Ascending aorta (tissue), 2 donors: ENCODE measurements at places on chromosomes 16 and 17.
A peak's percentile ranks its signal among the peaks of the same experiment; 100 is the strongest.

DNA sequence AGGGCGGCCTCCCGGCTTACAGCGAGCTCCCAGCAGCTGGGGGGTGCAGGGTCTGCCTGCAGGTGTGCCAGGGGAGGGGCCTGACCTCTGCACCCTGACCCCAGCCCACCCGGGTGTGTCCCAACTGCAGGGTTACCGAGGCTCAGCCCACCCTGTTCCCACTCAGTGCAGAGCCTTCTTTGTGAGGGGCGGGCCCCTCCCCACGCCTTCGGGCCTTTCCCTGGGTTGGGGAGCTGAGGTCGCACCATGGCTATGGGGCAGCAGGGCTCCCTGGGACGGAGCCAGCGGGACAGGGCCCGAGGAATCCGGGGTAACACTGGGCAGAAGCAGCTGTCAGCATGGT lies 17.1 kb downstream of the CACNA1H start:
- no peak for DNase-seq

- no peak for DNase-seq
Measured at GRCh38 chr16:23282568-23282967, 19.5 kb upstream of the SCNN1B start.

GRCh38 chr17:4982305-4982704 lies 5.2 kb downstream of the CAMTA2 start:
- DNase-seq, result no peak

GRCh38 chr17:41864498-41864835 lies 756 bp downstream of the KLHL11 start:
- no peak for DNase-seq

GRCh38 chr17:9410737-9411136 lies 164.9 kb downstream of the STX8 start:
- no peak for DNase-seq

GRCh38 chr17:79232957-79233356 lies 158.3 kb downstream of the ENGASE start:
- DNase-seq, result no peak

DNA sequence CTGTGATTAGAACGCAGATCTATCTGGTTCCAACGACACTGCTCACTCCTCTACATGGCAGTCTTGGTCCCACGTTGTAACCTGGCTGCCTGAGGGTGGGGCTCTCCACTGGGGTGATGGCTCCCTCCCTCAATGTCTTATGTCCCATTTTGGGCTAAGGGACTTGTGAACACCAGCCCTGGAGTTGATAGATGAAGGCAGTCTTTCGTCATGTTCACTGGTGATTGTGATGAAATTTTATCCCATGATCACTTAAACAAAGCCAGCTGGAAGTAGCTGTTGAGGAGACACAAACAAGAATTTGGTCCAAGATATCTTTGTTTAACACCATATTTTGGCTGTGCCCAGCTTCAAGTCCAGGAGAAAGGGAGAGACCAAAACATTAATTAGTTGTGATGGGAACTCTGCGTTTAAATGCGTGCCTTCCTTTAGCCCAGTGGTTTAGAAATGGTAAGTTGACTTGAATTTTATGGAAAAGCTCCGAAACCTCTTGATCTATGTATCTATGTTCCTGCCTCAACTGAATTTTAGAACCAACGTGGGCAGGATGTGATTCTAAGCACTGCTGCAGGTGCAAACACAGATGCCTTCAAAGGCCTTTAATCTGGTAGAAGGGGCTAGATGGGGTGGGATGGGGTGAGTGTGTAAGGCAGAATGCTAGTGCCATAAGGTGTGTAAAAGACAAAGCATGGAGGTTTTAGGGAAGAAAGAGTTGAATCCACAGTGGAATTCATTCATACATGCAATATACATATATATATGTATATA lies 186.8 kb upstream of the IRX3 start:
- DNase-seq, result no peak

DNA sequence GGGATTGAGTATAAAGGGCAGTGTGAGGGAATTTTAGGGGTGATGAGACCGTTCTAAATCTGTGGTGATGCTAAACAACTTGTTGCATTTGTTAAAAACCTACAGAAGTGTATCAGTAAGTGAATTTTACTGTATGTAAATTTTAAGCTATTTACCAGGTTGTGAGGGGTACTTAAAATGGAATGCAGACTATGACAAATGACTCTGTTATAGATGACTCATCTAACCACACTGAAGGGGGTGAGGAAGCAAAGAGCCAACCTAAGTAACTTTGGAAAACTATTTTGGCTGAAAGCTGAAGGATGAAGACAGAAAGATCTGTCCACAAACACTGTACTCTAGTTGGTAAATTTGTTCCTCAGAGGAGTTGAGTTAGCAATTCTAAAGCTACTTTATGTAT lies 5.3 kb upstream of the MKS1 start:
- DNase-seq, result no peak

GRCh38 chr16:62751218-62751617 lies 715.0 kb upstream of the CDH8 start:
- DNase-seq, result no peak

DNA sequence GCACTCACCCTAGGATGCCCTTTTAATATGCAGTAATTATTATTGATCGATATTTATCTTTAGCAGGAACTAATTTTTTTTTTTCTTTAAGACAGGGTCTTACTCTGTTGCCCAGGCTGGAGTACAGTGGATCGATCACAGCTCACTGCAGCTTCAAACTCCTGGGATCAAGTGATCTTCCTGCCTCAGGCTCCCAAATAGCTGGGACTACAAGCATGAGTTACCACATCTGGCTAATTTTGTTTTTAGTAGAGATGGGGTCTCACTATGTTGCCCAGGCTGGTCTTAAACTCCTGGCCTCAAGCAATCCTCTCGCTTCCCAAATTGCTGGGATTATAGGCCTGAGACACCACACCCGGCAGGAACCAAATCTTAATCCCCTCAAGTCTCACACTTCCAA lies 29.3 kb downstream of the KIAA0753 start:
- no peak for DNase-seq

GRCh38 chr16:51762081-51762996 lies 611.3 kb upstream of the SALL1 start:
- DNase-seq, result no peak

- no peak for DNase-seq
Measured at GRCh38 chr17:78915872-78916632, 9.1 kb downstream of the TIMP2 start.

- DNase-seq, result peak; percentile 73
Measured at GRCh38 chr17:40447148-40447644, 3.9 kb downstream of the IGFBP4 start.

DNA sequence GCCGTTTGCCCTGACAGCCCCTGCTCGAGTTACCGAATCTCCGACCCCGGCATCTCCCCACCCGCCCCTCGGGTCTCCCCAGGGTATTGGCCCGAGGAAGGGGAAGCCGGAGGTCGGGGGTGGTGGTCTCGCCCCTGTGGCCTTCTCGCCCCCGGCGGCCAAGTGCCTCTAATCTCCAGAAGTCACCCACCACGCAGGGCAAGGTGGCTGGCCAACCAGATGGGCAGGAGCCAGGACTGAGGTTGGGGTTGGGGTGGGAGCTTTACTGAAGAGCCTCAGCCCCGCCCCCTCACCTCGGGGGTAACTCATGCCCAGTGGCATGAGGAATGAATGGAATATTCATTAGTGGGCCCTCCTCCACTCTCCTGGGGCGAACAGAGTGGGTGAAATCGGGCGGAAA lies 637 bp downstream of the DHRS11 start:
- no peak for DNase-seq

GRCh38 chr17:8420041-8420934 lies 15.4 kb upstream of the NDEL1 start:
- DNase-seq, result no peak

GRCh38 chr17:50620237-50620636 lies 14.4 kb upstream of the ABCC3 start:
- no peak for DNase-seq

- no peak for DNase-seq
Measured at GRCh38 chr16:85390511-85391174, 222.5 kb upstream of the GSE1 start.

- no peak for DNase-seq
Measured at GRCh38 chr17:40108970-40109824, 8.8 kb upstream of the NR1D1 start.

DNA sequence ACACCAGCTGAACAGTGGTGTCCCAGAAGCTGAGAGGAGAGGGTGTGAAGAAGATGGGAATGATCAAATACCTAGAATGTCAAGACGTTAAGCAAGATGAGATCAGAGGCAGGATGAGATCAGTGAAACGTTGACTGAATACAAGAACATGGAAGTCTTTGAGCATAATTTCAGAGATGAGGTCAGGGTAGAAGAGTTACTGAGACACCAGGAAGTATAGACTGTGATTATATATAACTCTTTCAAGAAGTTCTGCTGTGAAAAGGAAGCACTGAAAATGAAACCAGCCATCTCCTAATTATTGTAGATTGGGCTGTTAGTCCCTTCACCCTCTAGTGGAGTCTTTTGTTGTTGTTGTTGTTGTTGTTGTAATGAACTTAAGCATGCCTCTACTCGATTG lies 9.1 kb downstream of the SHCBP1 start:
- DNase-seq, result no peak

GRCh38 chr16:57897053-57897784 lies 73.7 kb downstream of the CNGB1 start:
- DNase-seq, result no peak

DNA sequence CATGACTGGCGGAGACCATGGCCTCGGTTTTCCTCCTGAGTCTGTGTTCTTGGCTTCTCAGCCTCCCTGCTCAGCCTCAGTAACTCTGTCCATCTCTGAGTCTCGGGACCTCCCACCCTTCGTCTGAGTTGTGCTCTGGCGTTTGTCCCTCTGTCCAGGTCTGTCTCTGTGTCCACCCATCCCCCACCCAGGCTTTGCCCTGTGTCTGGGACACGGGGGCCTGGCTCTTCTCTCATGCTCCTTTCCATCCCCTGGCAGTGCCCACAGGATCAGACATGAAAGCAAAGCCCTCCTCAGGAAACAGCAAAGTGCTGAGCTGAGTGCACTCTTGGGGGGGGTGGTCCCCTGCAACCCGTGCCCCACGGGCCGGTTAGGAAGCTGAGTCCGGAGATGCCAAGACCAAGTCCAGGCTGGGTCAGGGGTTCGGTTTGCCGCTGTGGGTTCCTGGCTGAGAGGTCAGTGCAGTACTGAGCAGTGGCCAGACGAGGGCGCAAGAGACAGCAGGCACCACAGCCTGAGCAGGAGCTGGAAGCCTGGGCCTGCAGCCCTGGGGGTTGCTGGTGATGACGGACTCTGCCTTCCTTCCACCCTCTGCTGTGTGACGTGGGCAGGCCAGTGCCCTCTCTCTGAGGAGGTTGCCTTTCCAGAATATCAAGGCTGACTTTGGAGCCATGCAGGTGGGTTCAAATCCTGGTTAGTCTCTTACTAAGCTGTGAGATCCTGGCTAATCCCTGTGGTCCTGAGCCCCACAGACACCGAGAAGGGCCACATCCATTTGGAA lies 2.5 kb downstream of the P2RX1 start:
- peak; percentile 90 for DNase-seq

DNA sequence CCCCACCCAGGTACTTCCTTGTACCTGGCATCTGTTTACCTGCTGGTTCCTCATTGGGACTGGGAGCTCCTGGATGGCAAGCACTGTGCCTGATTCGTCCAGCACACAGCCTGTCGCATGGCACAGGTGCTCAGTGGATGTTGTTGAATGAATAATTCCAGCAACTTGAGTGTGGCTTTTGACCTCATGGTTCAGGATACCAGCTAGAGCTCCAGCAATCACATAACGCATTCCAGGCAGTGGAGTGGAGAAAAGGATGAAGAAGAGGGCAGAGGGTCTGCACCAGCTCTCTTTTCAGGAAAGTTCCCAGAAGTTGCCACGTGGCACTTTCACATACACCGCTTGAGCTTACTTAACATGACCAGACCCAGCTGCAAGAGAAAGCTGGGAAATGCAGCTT lies 1.3 kb upstream of the CAMKK1 start:
- DNase-seq, result no peak

DNA sequence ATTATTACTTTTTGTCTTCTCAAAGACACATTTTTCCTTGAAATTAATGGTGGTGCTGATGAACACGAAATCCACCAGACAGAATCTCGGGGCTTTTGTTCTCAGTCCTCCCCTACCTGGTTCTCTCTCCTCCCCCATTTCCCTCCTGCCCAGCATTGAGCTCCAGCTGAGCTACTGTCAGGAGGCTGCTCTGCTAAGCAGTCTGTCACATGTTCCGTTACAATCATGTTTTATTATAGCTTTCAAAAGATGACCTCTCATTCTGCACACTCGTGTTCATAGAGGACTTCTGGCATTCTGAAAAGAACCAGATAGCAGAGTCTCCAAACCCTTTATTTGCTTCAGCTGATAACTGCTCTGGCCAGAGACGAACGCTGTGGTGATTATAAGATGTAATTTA lies 732.5 kb upstream of the RBFOX1 start:
- DNase-seq, result no peak

DNA sequence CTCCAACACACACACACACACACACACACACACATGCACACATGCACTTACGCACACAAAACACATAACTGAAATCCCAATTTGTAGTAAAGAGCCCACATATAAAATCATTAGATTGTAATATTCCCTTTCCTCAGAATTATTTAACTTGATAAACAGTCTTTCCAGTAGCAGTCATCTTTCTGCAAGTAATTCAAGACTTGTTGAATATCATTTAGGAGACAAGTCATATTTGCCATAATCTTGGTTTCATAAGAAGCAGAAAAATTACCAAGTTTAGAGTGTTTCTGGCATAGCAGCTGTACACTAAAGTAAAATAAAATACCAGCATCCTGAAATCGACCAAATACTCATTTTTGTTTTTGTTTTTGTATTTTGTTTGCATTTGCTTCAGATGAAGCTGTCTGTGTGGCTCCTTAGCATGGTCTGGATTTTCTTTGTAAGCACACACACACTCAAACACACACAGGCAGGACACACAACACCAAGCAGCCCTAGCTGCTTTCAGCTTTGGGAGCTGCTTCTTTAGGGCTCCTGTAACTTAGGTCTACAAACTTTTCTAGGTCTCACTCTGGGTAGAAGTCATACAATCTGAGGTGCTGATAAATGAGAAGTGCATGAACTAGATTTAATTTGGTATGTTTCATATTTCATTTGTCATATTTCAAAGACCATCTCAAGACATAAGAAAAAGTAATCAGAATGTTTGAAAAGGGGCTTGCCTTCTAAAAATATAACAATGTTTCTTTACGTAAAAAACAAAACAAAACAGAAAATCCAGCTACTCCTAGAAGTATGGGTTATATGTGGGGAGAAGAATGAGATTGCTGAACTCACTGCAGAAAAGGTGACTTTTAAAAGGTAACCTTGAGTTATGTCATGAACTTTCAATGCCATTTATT lies 3.0 kb downstream of the SALL1 start:
- no peak for DNase-seq

DNA sequence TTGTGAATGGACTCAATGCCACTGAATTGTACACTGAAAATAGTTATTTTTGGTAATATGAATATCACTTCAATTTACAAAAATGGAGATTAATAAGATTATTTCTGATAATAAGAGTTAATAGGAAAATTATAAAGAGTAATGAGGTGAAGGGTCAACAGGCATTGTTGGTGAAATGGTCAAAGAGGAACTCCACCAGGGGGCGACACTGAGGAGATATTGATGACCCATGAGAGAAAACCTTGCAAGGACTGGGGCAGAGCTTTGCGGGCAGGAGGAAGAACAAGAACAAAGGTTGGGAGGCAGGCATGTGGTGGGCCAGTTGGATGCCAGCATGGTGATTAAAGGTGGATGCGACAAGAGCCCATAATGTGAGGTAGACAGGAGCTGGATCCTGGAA lies 74.0 kb upstream of the XYLT1 start:
- no peak for DNase-seq

- no peak for DNase-seq
Measured at GRCh38 chr16:914440-914839, 56.3 kb downstream of the LMF1 start.

- DNase-seq, result no peak
Measured at GRCh38 chr17:72514321-72514861, 393.6 kb downstream of the SOX9 start.

GRCh38 chr17:61487161-61487988 lies 35.2 kb downstream of the TBX4 start:
- DNase-seq, result no peak
